ENCODE measurements at places on chromosomes 13 and 19. TPM values are rescaled to one million over a fixed set of nuclear protein-coding genes. Genes with fewer than 3 reads are reported as not detected.
A peak's percentile ranks its signal among the peaks of the same experiment; 100 is the strongest.

DNA sequence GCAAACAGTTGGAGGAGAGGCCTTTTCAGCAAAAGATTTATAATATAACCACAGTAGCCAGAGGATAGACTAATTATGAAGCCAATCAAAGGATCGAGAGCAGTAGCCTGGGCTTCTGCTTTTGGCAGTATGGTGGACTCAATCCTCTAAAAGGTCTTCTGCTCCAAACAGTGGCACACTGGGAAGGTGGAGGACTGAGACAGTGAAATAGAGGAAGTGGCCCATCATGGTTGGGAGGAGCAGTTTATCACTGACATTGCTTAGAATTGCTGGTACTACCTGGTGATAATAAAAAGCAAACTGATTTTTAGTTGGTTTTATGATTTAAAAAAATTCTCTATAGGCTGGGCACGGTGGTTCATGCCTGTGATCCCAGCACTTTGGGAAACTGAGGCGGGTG is 20.9 kb upstream of the PLAUR start:
- no peak for DNase-seq

DNA sequence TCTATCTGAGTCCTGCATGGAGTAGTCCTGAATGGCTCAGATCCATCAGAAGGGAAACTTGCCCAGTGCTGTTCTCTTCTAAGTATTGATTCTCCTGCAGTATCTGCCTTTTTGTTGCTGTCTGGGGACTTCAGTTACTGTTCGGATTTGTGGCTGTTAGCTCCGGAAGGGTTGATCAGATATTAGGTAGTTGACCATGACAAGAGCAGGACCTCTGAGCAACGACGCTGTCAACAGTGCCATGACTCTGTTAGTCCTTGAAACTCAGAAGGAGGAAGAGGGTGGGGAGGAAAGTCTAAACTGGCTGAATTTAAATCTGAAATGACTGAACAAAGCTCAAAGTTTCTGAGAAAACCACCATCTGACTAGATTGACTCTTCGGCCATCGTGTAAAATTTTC is 42.2 kb downstream of the CCNE1 start:
- DNase-seq = no peak

- peak; percentile 33 for DNase-seq
Measured at GRCh38 chr13:25463496-25463895, 91.7 kb downstream of the ATP8A2 start.

- DNase-seq = no peak
Measured at GRCh38 chr13:50894504-50894903, 15.1 kb upstream of the RNASEH2B start.

GRCh38 chr19:37995346-37995745 is 88.3 kb downstream of the SIPA1L3 start:
- no peak for DNase-seq

- DNase-seq = peak; percentile 64
Measured at GRCh38 chr13:34748073-34748472, 194.0 kb upstream of the NBEA start.

DNA sequence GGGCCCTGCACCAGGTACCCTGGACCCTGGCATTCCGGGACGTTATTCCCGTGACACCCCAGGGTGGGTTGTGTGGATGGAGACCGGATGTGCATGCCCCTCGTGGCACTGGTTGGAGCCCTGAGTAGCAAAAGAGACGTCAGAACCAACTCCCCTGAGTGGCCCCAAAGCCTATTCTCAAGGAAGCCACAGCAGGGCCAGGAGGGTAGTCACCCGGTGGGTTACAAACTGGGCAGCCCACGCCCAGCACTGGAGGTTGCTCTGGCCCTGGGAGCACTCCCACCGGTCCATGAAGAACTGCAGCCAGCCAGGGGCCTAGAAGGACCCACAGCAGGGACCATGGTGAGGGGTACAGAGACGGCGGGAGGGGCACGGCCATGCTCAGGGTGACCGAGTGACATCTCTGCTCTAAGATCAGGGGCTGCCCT is 7.5 kb downstream of the KLF16 start:
- DNase-seq = peak; percentile 81

DNA sequence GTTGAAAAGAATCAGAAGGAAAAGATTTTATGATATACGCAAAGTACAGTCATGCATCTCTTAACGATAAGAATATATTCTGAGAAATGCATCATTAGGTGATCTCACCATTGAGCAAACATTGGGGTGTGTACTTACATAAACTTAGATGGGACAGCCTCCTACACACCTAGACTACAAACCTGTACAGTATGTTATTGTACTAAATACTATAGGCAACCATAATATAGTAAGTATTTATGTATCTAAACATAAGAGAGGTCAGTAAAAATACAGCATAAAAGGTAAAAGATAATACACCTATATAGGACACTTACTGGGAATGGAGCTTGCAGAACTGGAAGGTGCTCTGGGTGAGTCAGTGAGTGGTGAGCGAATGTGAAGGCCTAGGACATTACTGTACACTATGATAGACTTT is 254.6 kb downstream of the SPRY2 start:
- peak; percentile 15 for DNase-seq

- DNase-seq = no peak
Measured at GRCh38 chr19:56699552-56699951, 28.0 kb upstream of the ZNF835 start.

GRCh38 chr13:97627566-97627965 is 193.6 kb downstream of the RAP2A start:
- peak; percentile 80 for DNase-seq

- DNase-seq = no peak
Measured at GRCh38 chr13:113782472-113782871, 23.4 kb downstream of the TMEM255B start.

LYPD5 gene
- total RNA-seq = 0.76 TPM

ELOF1 gene
- 32.4 TPM for total RNA-seq

RPL13A gene
- 2,272 TPM for total RNA-seq

All from GM23248 (cell line).